ENCODE measurements at places on chromosomes 3 and 15.

DNA sequence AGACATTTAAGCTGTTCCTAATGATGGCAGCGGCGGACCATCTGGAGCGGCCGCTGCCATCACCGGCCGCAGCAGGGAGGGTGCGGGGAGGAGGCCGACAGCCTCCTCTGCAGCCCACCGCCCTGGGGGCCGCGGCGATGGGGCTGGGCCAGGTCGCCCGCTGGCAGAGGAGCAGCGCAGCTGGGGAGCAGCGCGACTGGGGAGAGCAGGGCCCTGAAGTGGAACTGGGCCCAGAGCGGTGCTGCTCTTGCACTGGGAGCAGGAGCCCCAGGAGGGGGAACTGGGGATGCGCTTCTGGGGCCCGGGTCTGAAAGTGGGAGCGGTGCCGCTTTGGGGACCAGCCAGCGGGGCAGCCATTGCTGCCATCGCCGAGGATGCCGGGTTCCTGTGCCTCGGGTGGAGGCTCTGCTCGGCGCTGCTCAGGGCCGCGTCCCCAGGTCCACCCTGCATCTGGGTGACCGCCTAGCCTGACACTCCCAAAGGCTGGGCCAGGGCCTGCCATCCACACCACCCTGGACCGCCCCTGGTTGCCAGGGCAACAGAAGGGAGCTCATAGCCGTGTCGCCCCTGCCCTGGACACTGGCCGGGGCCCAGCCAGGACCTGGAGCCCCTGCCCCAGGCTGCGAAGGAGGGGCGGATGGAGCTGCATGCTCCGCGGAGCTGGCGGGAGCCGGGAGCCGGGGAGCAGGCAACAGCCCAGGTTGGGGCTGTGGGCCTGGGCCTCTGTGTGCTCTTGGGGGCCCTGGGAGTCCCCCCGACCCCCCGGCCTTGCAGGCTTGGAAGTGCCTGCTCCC, 15.5 kb upstream of the PLA2G4E start:
- no peak for DNase-seq

DNA sequence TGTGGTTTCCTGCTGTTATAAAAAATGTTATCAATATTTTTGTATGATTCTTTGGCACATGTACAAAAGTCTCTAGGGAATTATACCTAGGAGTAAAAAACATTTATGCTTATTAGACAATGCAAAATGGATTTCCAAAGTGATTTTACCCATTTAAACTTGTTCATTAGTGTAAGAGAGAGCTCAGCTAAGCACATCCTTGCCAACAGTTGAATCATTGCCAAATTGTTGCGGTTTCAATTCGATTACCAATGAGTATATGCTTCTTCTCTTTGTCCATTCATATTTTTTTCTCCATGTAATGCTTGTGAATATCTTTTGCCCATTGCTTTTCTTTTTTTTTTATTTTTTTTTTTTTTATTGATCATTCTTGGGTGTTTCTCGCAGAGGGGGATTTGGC, 17.2 kb downstream of the CASR start:
- no peak for DNase-seq

GRCh38 chr3:27685474-27685873, 36.6 kb downstream of the EOMES start:
- DNase-seq, result no peak

DNA sequence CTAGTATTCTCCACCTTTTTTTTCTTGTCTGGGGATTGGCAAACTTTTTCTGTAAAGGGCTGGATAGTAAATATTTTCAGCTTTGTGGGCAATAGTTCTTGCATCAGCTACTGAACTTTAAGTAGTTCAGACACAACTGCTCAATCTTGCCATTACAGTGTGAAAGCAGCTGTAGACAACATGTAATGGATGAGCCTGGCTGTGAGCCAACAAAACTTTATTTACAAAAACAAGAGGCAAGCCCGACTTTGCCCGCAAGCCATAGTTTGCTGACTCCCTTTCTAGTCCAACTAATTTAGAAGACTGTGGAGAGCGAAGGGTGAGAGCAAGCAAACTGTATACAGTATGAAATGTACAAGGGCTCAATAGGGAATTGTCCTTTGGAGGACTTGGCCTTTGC, 6.2 kb downstream of the FRMD4B start:
- DNase-seq, result no peak

GRCh38 chr15:90540768-90541167, 11.0 kb downstream of the CRTC3 start:
- DNase-seq, result no peak

All from right cardiac atrium (tissue), 5 donors.